ENCODE measurements at places on chromosomes 1 and 21. TPM values are rescaled to one million over a fixed set of nuclear protein-coding genes. Genes with fewer than 3 reads are reported as not detected.

The ESRRG gene
- 0.09 TPM for total RNA-seq

The SLAMF7 gene
- 2.0 TPM for total RNA-seq

- no peak for DNase-seq
Measured at GRCh38 chr1:48182439-48182838, 40.1 kb upstream of the SLC5A9 start.

DNA sequence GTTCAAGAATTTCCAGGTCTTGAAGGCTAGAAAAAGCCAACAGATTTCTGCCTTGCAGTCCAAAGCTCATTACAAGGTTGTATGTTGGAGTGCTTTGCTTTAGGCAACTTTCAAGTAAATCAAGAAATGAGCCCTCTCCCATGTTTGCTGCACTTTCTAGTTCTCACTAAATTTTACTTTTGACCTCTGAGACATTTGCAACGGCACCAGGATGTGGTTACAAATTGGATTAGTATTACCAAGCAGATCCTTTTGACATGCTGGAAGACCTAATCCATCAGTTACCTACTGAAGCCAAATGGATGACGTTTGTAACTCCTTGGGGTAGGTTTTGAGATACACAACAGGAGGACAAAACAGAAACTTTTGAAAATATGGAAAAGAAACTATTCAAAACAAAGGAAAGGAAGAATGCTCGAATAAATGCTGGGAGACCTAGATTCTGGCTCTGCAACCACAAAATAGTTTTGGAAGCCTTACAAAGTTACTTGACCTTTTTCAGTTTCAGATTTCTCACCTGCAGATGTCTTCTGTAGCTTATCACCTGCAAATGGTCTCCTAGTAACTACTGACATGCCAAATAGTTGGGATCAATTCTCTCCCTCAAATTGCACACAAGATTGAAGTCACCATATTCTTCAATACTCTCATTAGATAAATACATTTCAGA lies 251.7 kb upstream of the ADGRL2 start:
- DNase-seq: no peak

- DNase-seq: no peak
Measured at GRCh38 chr1:157487504-157487903, 64.8 kb downstream of the FCRL5 start.

The ATP1A4 gene
- 0.47 TPM for total RNA-seq

The GOLT1A gene
- not detected for total RNA-seq

The NTNG1 gene
- total RNA-seq: 28.5 TPM

DNA sequence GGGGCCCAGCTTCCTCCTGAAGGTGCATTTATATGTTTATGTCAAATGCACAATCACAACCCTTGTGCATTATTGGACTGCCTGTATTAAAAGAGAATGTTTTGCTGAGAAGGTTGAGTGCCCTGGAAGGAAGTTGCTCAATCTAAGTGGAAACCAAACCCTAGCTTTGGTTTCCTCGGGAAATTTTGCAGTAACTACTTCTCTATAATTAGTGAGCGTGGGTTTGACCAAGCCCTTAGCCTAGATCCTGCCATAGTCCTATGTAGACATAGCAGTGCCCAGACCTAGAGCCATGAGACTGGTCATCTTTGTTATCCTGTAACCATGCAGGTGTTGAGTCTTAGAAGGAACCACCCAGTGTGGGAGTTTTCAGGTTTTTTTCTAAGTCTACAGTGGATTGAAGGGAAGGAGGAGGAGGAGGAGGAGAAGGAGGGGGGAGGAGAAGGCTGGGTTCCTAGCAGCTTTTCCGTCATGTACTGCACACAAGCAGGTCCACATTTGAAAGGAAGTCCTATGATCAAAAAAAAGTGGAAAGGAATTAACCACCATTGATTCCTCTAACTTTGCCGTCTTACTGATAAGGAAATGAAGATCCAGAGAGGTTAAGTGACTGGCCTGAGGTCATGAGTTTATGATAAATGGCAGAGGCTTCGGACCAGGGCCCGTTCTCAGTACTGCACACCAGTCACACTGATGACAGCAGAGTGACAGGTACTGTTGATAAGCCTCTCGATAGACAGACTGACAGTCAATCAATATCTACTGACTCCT lies 72.2 kb upstream of the LYST start:
- DNase-seq: no peak

- DNase-seq: no peak
Measured at GRCh38 chr1:110620250-110620615, 14.1 kb upstream of the KCNA2 start.

DNA sequence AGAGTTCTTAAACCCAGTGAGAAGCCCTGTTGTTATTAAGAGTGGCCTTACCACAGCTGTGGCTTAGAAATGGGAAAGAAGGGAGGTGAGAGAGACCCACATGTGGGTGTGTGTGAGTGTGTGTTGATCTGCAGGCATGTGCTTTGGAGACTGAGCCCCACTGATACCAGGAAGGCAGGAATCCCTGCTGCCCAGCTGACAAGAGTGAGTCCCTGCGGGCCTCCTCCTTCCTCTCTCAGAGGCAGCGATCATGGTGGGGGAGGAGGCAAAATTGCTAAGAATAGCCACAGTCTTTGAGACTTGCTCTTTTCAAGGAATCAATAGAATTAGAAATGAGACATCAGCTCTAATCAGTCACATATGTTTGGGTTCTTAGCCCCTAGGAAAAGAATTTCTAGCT lies 87.0 kb upstream of the WARS2 start:
- no peak for DNase-seq

GRCh38 chr1:169019419-169020058 lies 87.0 kb upstream of the ATP1B1 start:
- no peak for DNase-seq

The LORICRIN gene
- total RNA-seq: not detected

DNA sequence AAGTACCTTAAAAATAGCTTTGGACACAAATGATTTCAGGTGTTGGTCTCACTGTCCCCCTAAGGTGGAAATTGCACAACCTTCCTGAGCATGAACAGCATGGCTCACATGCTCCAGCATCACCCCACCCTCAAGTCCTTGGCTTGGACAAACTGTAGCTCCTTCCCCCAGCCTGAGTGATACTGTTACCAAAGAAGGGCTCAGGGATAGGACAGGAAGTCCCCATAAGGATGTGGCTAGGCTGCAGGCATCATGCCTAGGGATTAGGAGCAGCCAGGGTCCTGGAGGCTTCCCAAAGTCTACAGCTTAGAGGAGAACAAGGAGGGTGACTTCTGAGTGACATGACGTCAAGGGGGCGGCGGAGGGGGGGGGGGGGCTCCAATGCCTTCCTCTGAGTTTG lies 10.1 kb downstream of the FAM78B start:
- no peak for DNase-seq

The SYCP1 gene
- total RNA-seq: 0.38 TPM

GRCh38 chr21:34935898-34936297 lies 113.2 kb downstream of the RUNX1 start:
- DNase-seq: no peak

GRCh38 chr1:156262461-156263287 lies 14.8 kb upstream of the PAQR6 start:
- DNase-seq: no peak

DNA sequence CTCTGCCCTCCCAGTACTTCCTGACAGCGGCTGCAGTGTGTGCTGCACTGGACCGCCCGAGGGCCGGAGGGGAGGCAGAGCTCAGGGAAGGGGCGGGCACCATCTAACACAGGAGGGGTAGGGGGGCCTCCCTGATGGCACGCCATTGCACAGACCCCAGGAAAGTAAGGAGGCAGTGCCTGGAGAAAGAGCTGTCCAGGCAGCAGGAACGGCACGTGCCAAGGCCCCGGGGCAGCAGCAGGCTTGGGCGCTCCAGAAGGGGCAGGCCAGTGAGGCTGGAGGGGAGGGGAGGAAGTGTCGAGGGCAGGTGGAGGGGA lies 110.7 kb downstream of the CRYAA start:
- no peak for DNase-seq

GRCh38 chr21:31911138-31911907 lies 38.5 kb downstream of the HUNK start:
- no peak for DNase-seq

- DNase-seq: no peak
Measured at GRCh38 chr1:114756009-114756892, 1.5 kb downstream of the CSDE1 start.

DNA sequence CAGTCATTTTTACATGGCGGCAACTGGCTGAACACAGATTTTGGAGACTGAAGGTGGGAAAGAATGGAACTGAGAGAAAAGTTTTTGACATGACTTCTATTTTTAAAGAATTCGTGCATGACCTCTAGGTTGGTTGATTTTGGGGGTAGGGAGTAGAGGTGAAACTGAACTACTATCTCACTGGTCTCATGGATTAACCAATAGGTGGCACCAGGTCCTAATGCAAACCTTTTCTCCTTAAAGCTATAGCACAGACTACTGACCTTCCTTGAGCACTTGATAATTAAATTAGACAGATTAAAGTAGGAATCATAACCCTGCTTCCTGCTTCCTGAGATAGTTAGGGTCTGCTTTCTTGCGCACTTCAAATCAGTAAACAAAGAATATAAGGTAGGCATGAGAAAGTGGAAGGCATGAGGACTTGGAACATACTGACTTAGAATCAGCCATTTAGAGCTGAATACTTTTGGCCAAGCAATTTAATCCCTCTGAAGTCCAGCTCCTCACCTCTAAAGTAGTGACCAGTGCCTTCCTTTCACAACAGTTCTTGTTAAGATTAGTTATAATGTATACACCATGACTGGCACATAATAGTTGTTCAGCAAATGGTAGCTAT lies 206.0 kb downstream of the CENPF start:
- DNase-seq: no peak

DNA sequence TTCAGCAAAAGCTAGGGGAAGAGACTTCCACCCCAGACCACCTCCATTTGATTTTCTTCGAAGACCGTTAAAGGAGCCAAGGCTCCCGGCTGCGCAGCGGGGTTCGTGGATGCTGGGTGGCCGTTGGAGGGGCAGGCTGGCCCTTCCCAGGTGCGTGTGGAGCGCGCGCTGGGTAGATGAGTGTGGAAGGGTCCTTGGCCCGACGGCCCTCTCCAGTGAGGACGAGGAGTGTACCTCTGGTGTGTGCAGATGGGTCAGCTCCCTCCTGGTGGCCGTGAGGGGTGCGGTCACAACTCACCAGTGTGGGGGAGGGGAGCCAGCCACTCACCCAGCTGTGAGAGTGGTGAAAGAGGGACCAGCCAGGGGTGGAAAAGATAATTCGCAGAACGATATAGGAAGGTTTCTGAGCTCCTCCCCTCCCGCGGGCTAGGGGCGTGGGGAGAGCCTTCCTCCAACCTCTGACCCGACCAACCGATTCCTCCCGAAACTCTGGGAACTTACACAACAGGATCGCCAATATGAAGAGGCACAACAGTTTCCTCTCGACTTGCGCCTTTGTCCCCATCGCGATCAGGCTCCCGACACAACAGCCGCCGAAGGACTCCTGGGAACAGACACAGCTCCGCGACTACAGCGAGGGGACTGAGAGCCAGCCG lies at the start of gene F11R:
Gene F11R (minus strand): TSS at position 644 of the 656 bp plus-strand sequence. CDS start 79 bp downstream, at position 565.
- DNase-seq: no peak

- no peak for DNase-seq
Measured at GRCh38 chr1:27332536-27333281, 9.1 kb upstream of the SYTL1 start.

GRCh38 chr1:70874063-70874462 lies 173.6 kb downstream of the PTGER3 start:
- no peak for DNase-seq

The PEAR1 gene
- 12.6 TPM for total RNA-seq

- no peak for DNase-seq
Measured at GRCh38 chr1:108896146-108897145, 19.7 kb downstream of the GPSM2 start.

The TRIM33 gene
- 29.2 TPM for total RNA-seq

DNA sequence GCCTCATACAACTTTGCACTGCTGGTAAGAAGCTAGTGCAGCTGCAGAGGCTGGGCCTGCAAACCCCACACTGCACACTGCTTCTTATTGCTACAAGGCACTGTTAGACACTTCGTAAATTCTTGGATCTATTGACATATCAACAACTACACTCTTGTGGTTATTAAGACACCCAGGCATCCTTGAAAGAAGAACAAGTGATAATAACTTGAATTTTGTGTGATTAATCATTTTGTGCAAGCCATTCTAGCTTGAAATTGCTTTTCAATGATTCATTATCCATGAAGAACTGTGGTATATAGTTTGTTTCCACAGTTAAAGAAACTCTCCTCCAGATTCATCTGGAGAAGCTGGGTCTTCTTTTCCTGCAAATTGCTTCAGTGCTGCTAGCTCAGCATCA lies 33.7 kb upstream of the IFI44L start:
- DNase-seq: no peak

DNA sequence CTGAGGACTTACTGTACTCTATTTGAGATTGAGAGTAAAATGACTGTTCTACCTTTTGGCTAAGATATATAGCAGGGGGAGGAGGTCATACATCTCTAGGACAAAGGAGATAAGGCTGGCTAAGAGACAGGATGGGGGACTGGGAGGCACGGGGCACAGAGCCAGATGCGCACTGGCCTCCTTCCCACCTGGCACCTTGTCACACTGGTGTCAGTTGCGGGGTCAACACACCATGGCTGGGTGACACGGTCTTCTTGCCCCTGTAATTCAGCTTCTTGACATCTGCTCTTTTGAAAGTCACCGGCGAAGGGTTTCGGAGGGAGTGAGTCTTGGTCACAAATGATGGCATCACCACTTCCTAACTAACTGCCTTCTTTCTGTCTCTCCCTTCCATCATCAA lies 177.3 kb downstream of the ZSCAN20 start:
- no peak for DNase-seq

GRCh38 chr1:176049582-176049981 lies 157.5 kb downstream of the COP1 start:
- DNase-seq: no peak

The OR6K3 gene
- total RNA-seq: not detected

The NPPA gene
- not detected for total RNA-seq

Measured in omental fat pad (tissue), 4 donors.